ENCODE measurements at places on chromosomes 4 and X. TPM values are rescaled to one million over a fixed set of nuclear protein-coding genes. Genes with fewer than 3 reads are reported as not detected.

DNA sequence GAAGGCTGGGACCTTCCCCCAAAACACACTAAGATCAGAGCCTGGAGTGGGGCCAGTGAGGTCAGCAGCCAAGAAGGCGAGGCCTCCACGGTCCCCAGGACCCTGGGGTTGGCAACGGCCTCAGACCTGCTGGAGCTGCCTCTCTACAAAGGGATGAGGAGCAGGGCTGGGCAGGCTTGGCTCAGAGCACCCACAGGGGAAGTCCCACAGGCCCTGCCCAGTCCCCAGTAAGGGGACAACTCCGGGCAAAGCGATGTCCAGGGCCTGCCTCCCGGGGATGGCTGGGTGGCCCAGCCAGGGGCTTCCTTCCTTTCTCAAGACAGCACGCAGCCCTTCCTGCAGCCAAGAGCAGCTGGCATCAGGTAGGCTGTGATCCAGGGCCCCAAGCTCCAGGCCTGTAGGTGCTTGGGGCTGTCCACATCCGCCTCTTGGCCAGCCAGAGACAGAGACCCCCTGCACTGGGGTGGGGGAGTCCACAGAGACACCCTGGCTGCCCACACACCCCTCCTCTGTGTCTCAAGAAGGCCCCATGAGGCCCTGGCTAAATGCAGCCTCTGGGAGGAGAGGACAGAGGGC is 5.7 kb downstream of the MXD4 start:
- no peak for DNase-seq

GRCh38 chr4:108094923-108095482 is 73.7 kb downstream of the LEF1 start:
- no peak for DNase-seq

GRCh38 chrX:146241902-146242301 is 424.3 kb downstream of the SLITRK2 start:
- no peak for DNase-seq

The CXCL11 gene
- total RNA-seq, result not detected

The VEGFC gene
- not detected for total RNA-seq

The SPCS3 gene
- total RNA-seq, result 140 TPM

Data from activated naive CD4-positive, alpha-beta T cell treated with anti-CD3 and anti-CD28 coated beads for 36 hours (primary cell).